ENCODE measurements at places on chromosomes 5 and 9. TPM values are rescaled to one million over a fixed set of nuclear protein-coding genes. Genes with fewer than 3 reads are reported as not detected.
A peak's percentile ranks its signal among the peaks of the same experiment; 100 is the strongest.

DNA sequence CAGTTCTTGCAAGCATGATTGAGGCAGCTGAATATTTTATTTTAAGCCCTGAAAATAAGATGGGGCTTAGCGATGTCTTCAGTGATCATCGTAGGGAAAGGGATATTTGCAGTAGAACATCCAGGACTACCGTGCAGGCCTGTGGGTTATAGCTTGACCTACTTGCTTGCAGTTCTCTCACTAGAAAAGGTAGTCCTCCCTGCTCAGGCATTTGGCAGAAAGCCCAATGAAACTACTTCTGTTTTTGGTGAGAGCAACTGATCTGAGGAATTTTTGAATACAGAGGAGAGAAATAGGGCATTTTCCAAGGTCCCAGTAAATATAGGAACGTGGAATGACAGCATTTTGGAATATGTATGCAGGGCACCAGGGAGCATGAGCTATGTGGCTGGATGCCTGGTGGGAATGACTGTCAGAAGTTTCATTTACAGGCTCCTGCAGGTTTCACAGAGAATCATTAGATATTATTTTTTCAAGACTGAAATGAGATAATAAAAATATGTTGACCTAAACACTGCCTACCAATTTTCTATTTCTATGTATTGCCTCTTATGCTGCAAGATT lies 417.9 kb upstream of the ACTBL2 start:
- DNase-seq = no peak

GRCh38 chr5:113330533-113331208 lies 104.1 kb downstream of the TSSK1B start:
- DNase-seq = no peak

- DNase-seq = peak; percentile 26
Measured at GRCh38 chr9:127974001-127974768, 6.6 kb downstream of the EEIG1 start.

- DNase-seq = no peak
Measured at GRCh38 chr5:139926797-139927503, 116.1 kb downstream of the NRG2 start.

GRCh38 chr9:95845751-95846150 lies 29.7 kb upstream of the ERCC6L2 start:
- DNase-seq = no peak

DNA sequence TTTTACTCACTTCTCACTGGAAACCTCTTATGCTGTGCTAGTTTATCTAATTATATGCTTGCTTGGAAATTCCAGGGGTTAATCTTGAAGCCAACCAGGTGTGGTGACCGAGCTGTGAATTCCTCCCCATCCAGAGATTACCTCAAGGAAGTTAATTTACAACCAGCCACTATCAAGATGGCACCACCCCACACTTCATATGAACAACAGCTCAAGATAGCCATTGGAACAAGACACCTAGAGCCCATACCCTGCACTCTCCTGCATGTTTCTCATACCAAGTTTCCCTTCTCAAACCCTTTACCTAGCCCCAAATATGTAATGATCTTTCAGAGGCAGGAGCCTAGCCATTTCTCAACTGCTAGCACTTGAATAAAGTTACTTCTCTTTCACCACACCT lies 2156.9 kb upstream of the C9orf72 start:
- DNase-seq = no peak

DNA sequence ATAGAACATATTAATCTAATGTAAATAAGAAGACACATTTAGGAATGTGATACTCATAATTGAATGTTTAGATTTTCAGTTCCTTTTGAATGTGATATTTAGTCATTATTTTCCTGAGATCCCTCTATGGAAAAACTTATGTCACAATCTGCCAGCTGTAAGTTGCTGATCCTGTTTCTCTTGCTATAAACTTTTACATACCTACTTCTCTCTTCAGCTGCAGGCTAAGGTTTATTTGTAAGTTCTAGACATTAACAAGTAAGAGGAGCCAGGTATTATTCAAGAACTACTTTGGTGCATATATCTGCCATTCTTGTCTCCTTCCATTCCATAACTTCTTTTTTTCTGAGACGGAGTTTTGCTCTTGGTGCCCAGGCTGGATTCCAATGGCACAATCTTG lies 462.4 kb downstream of the PRR16 start:
- DNase-seq = no peak

CER1 gene
- total RNA-seq = 22.3 TPM

OTP gene
- total RNA-seq = not detected

CDH12 gene
- not detected for total RNA-seq

PDGFRB gene
- 3.9 TPM for total RNA-seq

PCDHB6 gene
- not detected for total RNA-seq

SOHLH1 gene
- not detected for total RNA-seq

CDH9 gene
- total RNA-seq = 0.79 TPM

All from H9 (cell line).